ENCODE measurements at places on chromosomes 16 and 17.
A peak's percentile ranks its signal among the peaks of the same experiment; 100 is the strongest.

DNA sequence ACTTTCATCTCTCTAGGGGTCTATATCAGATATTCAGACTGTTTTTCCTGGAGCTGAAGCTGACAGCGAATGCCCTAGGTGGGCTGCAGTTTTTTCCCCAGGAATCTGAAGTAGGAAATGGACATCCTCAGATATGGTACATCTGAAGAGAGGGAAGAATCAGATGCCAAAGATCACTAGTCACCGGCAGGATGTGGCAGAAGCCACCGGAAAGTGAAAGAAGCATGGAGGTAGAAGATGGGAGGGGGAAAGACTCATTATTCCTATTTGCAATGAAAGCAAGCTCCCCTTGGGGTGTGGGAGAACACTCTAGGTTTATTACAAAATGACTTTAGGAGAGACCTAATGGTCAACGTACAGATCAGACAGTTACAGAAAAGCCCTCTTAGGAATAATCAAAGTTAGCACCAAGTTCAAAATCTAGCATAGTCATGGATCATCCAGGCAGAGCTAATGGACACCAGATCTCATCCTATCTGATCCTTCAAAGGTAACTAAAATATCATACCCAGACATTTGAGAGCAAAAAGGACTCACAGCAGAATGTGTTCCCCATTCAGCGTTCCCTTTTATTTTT, 110.7 kb downstream of the HS3ST3A1 start:
- DNase-seq, result no peak

DNA sequence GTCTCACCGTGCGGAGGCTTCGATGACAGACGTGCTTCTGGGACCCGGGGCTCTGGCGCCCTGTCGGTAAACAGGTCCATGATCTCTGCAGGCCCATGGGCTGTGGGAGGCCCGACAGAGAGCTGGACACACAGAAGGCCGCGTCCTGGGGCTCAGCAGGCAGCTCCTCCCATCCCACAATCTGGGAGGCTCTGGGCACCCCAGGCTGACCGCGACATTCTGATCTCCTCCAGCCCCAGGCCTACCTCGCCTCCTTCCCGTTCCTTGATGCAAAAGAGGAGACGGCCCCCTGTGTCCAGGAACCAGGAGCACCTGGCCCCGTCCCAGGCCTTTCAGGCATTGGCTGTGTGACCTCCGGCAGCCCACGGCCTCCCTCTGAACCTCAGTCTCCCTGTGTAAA, 23.3 kb downstream of the TRARG1 start:
- no peak for DNase-seq

DNA sequence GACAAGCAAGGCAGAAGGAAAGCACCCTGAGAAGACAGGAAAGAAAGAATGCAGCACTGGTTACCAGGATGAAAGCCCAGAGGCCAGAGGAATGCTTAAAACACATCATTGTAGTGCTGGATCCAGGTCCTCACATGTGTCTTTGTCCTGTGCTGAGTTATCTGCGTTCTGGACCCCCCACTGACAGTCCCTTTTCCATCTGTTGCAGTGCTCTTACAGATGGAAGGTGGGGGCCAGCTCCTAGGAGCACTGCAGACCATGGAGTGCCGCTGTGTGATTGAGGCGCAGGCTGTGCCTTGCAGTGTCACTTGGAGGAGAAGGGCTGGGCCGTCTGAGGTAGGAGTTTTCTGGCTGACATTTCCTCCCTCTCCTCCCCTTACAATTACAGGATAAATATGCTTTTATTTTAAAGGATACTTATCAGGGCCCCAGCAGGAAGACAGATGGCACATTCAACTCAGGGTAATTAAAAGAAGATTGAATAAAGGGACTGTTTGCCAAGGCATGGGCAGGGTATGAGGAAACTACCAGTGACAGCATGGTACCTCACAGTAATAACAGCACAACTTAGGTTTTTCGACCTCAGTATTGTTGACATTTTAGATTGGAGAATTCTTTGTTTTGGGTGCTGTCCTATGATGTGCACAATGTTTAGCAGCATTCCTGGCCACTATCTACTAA, 3.0 kb downstream of the EME1 start:
- no peak for DNase-seq

- DNase-seq, result no peak
These were observed 14.2 kb upstream of the CACNG4 start for GRCh38 chr17:66950325-66950724.

DNA sequence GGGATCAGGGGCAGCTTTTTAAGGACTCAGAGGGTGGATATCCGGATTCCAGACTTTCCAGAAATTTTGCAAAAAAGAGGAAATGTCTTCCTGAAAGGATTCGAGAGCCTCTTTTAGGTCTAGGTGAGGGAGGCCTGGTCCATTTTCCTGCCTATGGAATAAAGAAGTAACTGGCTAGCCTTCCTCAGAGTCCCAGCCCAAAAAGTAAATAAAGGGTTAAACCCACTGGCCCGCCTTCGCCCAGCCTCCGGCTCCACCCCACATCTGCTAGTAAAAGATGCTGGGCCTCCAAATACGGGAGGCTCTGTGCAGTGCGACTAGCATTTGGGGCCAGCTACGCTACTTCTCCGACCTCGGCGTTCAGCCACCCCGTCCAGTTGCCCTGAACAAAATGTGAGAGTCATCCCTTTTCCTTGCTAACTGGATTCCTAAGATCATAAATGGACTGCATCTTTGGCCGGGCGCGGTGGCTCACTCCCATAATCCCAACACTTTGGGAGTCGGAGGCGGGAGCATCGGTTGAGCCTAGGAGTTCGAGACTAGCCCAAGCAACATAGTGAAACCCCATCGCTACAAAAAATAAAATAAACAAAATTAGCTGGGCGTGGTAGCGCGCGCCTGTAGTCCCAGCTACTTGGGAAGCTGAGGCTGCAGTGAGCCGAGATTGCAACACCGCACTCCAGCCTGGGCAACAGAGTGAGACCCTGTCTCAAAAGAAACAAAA, 824 bp upstream of the MPP2 start:
- no peak for DNase-seq

- DNase-seq, result no peak
These were observed 33.2 kb downstream of the CYTH1 start for GRCh38 chr17:78748730-78749317.

DNA sequence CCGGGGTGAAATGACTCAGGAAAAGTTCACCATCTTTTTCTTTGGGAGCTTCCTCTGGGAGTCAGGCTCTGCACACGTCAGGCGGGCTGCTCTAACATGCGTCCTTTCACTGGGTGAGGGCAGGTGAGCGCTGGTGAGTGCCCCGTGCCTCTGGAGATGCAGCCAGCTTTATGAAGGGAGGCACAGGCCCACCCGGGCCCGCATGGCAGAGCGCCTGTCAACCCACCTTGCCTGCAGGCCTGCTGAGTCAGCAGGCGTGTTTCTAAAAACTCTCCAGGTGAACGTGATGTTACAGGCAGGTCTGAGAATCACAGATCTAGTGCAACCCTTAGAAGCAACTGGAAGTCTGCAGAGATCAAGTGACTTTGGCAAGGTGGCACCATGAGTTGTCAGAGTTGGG, 18.4 kb downstream of the MAP1LC3B start:
- DNase-seq, result no peak

DNA sequence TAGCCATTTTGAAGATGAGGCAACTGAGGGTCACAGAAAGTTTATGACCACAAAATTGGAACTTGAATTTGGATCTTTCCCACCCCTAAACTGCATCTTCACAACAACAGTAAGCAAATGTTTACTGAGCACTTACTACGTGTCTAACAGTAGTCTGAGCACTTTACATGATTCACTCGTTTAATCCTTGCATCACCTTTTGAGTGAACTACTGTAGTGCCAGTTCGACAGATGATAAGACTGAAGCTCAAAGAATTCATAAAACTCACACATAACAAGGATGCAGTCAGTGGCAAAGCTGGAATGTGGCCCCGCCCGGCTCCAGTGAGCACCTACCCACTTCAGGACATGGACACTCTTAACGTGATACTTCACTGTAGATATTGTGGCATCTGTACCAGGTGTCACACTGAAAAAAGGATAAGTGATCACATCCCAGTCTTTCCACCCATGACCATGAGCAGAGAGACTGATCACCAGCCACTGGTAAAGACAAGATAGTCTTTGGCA, 36.0 kb upstream of the HLF start:
- DNase-seq, result no peak

- no peak for DNase-seq
These were observed 488 bp downstream of the HOXB9 start for GRCh38 chr17:48625495-48626244.

- DNase-seq, result no peak
These were observed 117.0 kb upstream of the MAF start for GRCh38 chr16:79717333-79718137.

DNA sequence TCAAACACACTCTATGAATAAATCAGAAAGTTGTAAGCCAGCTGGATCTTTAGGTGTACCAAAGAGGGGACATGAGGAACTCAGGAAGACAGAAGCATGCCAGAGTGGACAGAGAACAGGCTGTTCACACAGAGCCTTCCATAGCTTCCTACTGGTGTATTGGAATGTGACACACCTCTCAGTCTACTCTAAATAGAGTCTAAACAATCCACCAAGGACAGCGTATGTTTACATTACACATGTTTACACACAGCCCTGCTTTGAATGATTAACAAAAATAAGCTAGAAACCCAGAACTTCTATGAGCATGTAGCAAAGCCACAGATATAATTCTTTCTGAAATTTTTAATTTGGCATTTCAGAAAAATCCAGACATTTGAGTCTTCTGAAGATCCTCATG, 1279.0 kb upstream of the CDH8 start:
- DNase-seq, result no peak

DNA sequence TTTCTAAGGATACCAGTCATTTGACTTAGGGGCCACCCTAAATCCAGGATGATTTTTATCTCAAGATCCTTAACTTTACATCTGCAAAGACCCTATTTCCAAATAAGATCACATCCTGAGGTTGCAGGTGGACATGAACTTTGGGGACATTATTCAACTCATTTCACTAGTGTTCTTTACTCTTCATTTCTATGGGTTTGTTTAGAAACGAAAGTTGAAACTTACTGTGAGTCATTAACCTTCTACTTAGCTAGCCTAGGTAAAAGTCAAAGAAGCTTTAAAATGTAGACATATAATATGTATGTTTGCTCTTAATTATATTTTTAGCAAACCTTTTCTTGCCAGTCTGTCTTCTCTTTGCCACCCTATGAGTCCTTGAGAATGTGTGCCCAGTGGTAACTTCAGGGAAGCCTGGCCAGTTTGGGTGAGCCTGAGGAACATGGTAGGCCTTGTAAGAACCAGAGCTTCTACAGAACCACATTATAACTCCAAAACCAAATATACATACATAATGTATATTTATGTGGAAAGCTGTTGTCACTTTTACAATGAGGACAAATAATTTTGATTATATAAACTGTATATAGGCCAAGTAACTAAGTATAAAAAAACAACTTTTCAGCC, 38.4 kb downstream of the BPTF start:
- no peak for DNase-seq

GRCh38 chr16:66682271-66682670, 14.3 kb downstream of the CMTM4 start:
- DNase-seq, result no peak

- no peak for DNase-seq
These were observed 165.6 kb downstream of the IRX3 start for GRCh38 chr16:54120846-54121480.

DNA sequence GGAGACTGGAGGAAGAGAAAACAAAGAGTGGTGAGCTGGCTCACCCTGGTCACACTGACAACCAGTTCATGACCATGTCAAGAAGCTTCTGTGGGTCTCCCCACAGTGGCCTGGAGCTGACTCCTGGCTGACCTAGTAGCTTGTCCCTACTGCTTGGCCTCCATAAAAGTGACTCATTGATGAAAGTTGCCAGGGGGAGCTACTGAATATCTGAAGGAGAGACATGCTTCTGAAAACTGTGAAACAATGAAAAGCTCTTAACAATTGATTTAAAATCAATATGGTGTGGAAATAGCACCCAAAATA, 22.0 kb downstream of the SMPD3 start:
- DNase-seq, result no peak

DNA sequence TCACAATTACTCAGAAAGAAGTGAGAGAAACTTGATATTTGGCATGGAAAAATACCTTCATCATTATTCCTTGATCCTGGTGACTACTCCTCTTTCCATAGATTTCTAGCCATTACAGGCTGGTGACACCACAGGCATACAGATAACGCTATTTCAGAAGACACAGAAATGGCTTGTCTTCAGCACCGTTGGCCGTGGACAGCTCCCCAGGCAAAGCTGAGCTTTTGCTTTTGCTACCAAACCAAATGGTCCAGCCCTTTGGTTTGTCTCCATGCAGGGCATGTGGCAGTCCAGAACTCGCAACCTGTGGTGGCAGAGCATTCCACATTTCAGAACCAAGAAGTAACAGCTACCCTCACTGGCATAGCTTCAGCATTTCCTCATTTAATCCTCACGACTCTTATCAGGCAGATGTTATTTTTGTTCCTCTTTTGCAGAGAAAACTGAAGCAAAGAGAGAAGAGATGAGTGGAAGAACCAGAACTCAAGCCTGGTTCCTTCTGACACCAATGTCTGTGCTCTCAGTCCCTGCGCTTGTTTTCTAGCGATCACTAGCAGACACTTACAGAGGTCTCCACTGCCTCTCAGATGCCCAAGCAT, 55.5 kb downstream of the HS3ST4 start:
- DNase-seq, result peak; percentile 1

DNA sequence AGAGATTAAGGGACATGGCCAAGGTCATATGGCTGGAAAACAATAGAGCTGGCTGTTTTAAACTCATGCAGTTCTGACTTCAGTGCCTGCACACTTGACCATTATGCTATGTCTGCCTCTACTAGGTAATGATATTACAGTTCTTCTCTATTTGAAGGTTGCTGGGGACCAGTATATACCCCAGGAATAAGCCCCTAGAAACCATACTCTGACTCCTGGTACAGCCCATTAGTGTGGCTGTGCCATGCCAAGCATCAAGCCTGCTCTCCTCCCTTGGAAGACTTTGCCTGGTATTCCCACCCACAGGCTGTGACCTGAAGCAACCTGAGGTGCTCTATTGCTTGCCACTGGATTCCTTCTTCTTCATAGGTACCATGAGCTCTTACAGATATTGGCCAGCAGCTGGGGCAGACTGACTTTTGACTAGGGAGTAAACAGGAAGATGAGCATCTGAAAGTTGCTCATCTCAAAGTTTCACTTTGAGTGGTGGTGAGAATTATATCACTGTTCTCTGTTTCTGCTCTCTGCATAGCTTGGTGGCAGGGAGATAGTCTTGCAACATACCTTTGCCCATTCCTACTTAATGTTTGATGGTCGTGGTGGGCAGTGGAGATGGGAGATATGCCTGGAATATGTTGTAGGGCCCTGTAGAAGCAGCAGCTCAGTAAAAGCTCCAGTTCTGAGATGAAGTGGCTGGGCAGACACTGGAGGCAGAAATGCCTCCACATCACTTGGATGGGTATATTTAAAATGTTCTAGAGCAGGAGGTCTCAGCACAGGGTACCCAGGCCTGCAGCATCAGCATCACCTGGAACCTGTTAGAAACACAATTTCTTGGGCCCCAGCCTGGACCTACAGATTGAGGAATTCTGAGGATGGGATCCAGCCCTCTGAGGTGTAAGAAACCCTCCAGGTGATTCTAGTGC, 274.7 kb downstream of the HS3ST4 start:
- no peak for DNase-seq

Measured in left renal pelvis (tissue), 4 donors.